Fibroblast of skin of right quadriceps (primary cell): ENCODE measurements at places on chromosomes 12 and 14.

- DNase-seq: peak; percentile 38
These were observed at the start of gene SLC35F4 for GRCh38 chr14:57865403-57866198. Gene SLC35F4 (minus strand): TSS chr14:57866092.

GRCh38 chr12:49331380-49332222 lies 5.4 kb downstream of the C1QL4 start:
- peak; percentile 62 for DNase-seq

- DNase-seq: no peak
These were observed 207.5 kb downstream of the CALM1 start for GRCh38 chr14:90604356-90604755.

GRCh38 chr14:93231129-93231979 lies 24.3 kb downstream of the UBR7 start:
- peak; percentile 24 for DNase-seq

GRCh38 chr14:20679907-20680306 lies 4.5 kb upstream of the RNASE4 start:
- peak; percentile 45 for DNase-seq

- no peak for DNase-seq
These were observed 62.0 kb upstream of the TUNAR start for GRCh38 chr14:95814363-95815225.

DNA sequence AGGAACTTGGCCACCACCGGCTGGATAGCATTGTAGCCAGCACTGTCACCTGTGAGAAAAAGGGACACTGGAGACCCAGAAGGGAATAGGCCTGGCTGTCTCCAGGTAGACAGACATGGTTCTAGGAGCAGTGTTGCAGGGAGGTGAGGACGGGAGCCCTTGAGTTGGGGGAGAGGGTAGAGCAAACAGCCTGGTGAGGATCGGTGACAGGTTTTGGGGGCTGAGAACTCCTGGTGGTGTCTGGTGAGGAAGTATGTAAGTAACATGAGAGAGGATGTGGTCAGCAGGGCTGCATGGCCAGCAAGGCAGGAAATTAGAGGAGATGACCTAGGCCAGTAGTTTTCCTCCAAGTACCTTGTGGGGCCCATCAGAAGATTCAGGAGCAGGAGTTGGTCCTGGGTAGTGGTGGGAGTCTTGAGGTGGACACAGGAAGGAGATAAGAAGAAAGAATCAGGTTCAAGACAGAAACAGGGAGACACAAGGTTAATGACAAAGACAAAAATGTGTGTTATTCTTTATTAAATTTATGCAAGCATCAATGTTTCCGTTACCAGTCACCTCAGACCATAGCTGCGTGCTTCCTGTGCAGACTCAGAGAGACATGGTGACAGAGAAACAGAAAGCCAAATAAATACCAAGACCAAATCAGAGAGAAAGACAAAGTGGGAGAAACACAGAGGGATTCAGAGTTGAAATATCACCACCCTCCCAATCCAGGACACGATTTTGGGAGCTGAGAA lies at the start of gene ARHGAP9:
ARHGAP9 (minus strand) TSS at position 491 of the 740 bp plus-strand sequence; CDS start at position 31, 460 bp downstream.
- DNase-seq: no peak

GRCh38 chr12:17992002-17992656 lies 97.9 kb downstream of the RERGL start:
- peak; percentile 66 for DNase-seq

DNA sequence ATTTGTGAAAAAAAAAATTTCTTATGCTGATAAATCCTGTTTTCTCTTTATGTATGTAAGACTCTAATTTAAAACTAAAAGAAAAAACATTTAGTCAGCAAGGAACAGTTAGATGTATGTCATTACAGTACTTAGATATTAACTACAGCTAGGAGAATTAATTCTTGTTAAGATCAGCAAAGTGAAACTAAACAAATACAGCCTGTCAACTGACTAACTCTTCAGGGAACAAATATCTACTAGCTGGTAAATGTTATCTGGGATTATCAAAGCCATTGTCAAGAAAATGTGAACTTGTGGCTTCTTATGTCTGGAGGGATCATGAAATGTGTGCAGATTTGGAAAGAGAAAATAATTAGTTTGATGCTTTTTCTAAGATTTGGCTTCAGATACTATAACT lies 27.5 kb downstream of the MGAT4C start:
- no peak for DNase-seq

- peak; percentile 30 for DNase-seq
These were observed 11.9 kb upstream of the SERPINA4 start for GRCh38 chr14:94548999-94549985.
